LoVo (cell line): ENCODE measurements at places on chromosomes 2 and 18.

- DNase-seq: no peak
Measured at GRCh38 chr18:48375150-48375800, 33.9 kb downstream of the ZBTB7C start.

DNA sequence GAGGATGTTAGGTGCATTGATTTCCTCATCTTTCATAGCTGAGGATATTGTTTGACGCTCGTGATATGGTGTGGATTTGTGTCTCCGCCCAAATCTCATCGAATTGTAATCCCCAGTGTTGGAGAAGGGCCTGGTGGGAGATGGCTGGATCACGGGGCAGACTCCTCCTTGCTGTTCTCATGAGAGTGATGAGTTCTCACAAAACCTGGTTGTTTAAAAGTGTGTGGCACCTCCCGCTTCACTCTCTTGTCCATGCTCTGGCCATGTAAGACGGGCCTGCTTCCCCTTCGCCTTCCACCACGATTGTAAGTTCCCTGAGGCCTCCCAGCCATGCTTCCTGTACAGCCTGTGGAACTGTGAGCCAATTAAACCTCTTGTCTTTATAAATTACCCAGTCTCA, 28.4 kb upstream of the GPC1 start:
- no peak for DNase-seq

DNA sequence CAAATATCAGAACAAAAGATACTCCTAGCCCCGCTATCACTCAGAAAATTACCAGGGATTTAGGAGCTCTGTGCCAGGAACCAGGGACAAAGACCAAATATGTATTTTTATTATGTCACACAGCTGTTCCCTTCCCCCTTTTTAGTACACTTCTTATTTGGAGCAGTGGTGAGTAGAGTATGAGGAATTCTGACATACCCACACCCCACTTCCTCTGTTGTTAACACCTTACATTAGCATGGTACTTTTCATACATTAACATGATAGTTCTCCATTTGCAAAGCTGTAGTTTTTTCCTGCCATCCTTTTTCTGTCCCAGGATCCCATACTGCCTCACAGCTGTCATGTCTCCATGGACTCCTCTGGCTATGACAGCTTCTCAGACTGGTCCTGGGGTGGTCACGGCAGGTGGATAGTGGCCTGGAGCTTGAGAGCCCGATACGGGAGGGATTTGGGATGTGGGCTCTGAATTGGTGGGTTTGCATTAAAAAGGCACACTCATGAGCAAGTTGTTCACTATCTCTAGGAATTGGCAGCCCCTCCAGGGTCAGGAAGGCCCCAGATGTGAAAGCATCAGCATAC, 100.2 kb downstream of the SH3RF3 start:
- no peak for DNase-seq

DNA sequence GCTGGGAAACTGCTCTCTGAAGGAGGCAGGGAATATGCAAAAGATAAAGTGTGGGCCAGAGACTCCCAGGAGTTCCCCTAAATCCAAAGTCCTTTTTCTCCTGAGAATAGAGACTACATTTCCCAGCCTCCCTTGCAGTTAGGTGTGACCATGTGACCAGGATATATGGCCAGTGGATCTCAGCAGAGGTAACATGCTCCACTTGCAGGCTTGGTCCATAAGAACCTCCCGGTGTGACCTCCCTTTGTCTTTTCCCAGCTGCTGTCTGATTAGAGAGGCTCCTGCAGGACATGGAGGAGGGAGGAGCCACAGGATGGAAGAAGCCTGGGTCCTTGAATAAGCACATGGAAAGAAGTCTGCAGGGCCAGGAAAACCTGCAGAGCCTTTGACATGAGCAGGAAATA, 76.2 kb downstream of the TGFA start:
- no peak for DNase-seq

- DNase-seq: no peak
Measured at GRCh38 chr2:164126960-164127660, 391.3 kb upstream of the FIGN start.

GRCh38 chr2:193810533-193810932, 1615.8 kb upstream of the TMEFF2 start:
- no peak for DNase-seq

DNA sequence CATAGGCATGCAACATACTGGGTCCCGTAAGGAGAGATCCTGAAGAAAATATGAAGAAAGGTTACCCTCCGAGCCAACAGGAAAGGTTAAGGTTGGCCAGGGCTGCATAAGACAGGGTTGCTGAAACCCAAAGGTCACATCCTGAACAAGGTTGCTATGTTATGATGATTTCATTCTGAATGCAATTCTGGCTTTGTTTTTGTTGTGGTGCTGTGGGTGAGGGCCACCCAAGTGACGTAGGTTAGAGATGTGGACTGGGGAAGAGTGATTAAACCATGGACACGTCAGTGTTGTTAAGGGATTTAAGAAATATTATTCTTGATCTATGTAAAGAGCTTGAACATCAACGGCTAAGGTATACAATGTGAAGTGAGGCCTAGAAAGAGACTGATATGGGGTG, 60.0 kb downstream of the ZEB2 start:
- DNase-seq: no peak

GRCh38 chr2:238299803-238300202, 11.4 kb upstream of the PER2 start:
- DNase-seq: peak; percentile 37

DNA sequence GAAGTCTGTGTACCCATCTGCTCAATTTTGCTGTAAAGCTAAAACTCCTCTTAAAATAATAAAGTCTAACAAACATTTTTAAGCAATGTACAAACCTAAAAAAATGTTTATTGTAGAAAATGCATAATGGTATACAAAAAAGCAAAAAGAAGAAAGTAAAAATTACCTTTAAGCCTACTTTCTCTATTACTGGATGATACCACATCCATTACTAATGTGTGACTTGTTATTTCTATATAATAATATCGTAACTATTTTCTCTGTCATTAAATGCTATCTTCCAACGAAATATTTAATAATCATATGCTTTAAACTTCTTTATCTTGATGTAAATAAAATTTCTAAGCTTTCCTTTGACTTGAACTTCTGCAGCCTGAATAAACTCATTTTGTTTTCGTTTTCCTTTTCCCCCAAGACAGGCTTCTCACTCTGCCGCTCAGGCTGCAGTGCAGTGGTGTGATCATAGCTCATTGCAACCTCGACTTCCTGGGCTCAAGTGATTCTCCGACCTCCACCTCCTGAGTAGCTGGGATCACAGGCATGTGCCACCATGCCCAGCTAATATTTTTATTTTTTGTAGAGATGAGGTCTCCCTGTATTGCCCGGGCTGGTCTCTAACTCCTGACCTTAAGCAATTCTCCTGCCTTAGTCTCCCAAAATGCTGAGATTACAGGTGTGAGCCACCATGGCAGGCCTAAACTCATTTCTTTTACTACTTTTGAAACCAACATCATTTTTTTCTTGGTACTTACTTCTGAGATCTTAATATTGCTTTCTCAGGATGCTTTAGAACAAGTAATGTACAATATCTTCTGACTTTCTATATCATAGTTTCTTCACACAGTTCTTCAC, 18.1 kb upstream of the DNAH7 start:
- no peak for DNase-seq

DNA sequence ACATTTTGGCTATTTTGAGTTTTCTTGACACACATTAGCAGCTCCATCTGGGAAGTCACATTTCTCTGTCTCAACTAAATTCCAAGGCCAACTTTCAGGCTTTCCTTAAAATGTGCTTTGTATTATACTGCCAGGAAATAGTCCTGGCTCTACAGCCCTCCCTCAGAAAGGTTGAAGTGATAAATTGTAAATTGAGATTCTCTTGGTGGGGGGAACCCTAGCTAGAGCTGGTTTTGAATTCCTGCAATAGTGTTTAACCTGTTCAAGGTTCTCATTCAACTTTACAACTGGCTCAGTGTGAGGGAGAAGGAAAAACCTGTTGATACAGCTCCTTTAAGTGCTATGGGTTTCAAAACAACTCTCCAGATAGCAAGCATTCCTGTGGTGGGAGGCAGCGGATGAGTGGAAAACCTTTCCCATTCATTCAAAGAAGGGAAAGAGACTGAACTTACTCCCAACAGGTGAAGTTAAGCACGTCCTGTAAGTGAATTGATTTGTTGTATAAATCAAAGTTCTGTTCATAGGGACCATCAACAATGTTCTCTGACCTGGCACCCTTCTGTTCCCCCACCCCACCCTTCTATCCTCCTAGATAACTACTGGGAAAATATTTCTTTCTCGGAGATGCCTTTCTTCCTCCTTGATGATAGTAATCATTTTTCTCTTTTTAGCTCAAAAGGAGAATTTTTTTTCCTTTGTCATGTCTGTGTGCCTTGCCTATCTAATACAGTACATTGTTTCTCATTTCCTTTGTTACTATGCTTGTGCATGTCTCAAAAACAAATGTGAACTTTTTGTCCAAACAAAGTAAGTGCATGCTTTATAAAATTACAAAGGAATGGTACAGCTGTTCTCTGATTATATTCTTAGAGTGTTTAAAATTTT, 44.2 kb upstream of the SLC39A10 start:
- DNase-seq: peak; percentile 25

DNA sequence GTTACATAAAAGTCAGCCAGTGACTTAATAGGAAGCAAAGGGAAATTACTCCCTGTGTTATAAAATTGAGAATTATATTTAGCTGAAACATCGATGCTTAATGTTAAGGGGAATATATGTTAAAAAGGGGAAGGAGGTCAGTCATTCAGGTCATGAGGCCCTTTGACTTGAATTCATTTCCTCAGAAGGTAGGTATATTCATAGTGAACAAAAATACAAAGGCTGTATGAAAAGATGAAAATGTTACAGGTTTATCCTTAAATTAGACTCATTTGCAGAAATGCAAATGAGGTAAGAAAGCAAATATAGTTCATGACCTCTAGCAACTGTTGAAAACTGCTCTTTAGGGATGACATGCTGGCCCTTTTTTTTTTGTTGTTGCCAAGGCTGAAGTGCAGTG, 20.8 kb downstream of the MSH6 start:
- no peak for DNase-seq

DNA sequence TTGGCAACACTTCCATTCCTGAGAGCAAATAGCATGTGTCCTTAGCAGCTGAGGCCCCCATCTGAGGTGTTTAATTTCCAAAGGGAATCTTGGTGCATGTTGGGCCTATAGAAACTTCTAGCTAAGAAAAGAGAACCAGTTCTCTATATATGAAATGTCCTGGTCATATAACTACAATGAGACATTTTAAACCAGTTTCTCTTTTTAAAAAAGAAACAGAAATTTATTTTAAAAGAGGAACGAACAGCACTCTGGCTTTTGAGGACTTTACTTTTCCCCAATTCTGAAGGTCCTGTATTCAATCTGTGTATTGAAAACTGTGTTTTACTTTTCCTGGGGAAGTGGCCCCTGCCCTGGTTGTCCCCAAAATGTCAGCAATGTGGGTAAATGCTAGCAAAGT, 309.5 kb upstream of the STON1 start:
- DNase-seq: no peak

DNA sequence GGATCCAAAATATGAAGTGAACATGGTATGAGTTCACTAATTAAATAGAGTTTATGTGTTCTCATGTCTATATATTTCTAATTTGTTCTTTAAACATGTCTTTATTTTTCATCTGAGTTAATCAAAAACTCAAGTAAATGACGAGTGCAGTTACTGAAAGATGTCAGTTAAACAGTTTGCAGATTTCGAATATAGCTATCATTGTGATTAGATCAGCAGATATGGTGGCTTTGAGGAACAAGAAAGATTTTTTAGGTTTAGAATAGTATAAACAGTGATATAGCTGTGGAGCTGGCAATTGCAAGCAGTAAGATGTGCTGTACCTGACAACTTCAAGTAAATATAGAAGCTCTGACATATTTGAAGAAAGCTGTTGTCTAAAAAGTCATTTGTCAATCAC, 49.7 kb downstream of the TANK start:
- no peak for DNase-seq

DNA sequence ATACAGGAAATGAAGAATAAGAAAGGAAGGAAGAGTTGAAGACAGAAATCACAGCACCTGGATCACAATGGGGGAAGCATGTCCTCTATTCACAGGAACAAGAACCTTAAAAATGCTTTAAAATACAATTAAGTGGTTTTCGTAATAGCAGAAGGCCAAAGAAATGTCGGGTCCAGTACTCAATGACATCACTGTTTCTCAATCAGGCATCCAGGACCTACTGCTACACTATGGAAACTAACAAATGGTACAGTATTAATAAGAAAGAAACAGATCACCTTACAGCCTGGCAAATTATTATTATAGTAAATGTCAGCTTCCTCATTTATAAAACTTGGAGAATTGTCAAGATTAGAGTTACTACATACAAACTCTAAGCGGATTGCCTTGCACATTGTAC, 15.8 kb downstream of the HNRNPLL start:
- DNase-seq: no peak

DNA sequence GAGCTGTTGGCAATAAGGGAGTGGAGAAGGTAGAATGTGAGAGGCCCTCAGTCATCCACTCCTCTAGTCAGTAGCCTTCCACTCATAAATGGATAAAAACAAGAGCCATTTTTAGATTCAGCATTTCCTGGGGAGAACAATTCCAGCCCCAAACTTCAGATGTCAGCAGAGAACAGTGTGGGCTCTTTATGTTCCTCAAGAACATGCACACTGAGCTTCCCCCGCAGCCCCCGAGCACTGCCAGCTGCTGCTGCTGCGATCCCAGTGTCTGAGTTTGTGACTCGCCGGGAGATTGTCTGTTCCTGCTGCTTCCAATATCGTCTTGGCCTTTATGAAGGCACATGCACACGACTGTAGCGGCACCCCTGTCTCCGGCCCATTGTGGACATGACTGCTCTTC, 143.7 kb upstream of the CTNNA2 start:
- no peak for DNase-seq

DNA sequence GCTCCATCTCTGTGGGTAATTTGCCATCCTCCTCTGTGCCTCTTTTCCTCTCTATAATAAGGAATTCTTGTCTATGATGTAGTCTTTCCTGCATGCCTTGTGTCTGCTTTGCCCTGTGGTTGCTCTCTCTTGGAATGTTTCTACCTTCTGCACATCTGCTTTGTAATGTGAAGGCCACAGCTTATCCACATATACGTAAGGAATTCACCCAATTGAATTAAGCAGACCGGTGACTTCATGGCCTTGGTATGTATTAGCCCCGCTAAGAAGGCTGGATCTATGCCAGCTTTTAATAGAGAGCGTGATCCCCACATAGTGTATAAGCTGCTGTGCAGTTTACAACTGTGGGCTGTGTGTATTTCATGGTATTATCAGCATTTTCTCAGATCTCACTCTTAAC, 274.7 kb downstream of the RNF144A start:
- DNase-seq: peak; percentile 8

DNA sequence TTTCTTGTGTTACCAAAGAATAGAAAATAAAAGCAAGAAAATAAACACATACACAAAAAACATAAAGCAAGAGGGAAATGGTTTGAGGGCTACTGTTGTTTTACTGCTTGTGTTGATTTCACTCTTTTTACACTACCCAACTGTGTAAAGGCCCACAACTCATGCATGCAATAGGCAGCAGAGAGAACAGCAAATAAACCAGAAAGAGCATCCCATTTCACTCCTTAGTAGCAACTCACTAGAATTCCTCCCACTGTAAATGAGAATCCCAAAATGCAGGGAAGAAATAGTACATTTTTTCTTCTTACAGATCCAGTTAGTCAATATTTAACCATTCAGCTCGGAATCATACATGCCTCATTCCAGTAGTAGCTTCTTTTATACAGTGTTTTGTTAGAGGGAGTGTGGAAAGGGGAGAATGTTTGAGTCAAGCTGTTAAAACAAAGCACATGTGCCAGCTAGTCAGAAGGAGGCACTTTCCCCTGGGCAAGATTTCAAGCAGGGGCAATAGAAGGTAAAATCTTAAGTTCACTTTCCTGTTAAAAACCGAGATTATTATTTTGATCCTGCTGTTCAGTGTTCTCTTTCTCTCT, 147.2 kb upstream of the FAM98A start:
- DNase-seq: no peak

- DNase-seq: no peak
Measured at GRCh38 chr18:55501579-55501978, 86.4 kb downstream of the TCF4 start.
